ENCODE measurements at places on chromosomes 11 and 22.

- no peaks in the 10 kb centered on the region for H3K36me3 ChIP-seq
- no peak overlapping the region for H3K27ac ChIP-seq
- H3K4me3 ChIP-seq = no peak overlapping the region
- DNase-seq = peak; percentile 64
- no peaks in the 10 kb centered on the region for H3K4me1 ChIP-seq
Measured at GRCh38 chr22:43388420-43388851, 23.4 kb upstream of the MPPED1 start.

DNA sequence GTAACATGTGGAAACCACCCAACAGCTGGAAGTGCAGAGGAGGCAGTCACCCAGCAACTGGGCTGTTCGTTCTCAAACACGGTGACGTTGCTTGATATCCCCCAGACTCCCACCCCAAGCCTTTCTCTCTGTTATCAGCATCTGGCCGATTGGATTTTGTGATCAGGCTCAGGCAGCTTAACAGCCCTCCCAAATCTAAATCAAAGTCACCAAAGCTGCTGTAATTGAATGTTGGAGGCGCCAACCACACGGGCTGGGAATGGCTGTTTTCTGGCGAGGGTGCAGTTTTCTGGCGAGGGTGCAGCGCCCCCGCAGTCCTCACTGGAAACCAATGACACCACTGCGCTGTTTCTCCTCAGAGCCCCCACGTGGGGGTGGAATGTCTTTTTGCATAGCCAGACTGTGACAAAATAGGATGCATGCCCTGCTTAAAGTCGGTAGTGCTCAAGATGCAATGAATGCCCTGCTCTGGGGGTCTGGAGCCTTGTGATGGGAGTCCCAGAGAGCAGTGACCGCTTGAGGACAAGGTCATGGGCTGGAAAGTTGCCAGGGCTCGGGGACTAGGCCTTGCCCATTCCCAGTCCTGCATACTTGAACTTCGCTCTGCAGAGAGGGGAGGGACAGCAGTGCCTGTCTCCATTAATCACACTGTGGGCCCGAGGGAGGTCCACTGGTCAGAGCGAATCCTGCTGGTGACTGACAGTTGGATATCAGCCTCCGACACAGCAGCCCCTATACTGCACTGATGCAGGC is 105.3 kb downstream of the MORC2 start:
- H3K27me3 ChIP-seq = no peaks in the 10 kb centered on the region
- no peak for DNase-seq
- no peak overlapping the region for H3K4me3 ChIP-seq
- H3K27ac ChIP-seq = no peak overlapping the region
- H3K36me3 ChIP-seq = no peaks in the 10 kb centered on the region

GRCh38 chr11:18144243-18144642 is 11.9 kb downstream of the MRGPRX3 start:
- no peaks in the 10 kb centered on the region for H3K27me3 ChIP-seq
- no peak for DNase-seq
- H3K4me1 ChIP-seq = no peaks in the 10 kb centered on the region

DNA sequence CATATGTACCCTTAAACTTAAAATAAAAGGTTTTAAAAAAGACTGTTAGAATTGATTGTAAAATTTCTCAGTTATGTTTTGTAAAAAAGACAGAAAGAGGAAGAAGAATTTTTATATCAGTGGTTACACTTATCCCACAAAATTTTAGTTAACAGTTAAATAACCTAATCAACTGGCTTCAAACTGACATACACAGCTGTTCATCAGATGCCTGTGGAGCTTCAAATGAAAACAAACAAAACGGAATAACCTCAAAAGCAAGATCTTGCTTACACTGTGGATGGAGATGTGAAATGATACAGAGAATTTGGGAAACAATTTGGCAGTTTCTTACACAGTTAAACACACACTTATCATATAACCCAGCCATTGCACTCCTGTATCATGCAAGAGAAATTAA is 521.0 kb downstream of the ETS1 start:
- H3K27me3 ChIP-seq = no peaks in the 10 kb centered on the region
- no peaks in the 10 kb centered on the region for H3K4me1 ChIP-seq
- DNase-seq = no peak
- H3K27ac ChIP-seq = no peak overlapping the region

DNA sequence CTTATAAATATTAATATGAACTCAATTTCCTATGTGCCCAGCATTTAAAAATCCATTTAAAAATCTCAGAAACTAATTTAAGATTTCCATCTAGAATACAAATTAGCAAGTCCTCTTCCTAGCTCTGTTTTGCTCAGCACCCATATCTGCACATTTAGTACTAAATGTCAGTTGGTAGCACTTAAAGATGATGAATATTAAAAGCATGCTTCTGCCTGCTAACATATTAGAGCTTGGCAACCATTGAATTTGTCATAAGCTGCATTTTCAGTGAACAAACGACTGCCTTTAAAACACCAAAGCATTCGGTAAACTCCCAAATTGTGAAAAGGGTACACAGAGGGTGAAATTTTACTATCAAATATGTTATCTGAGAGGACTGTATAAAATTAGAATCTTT is 177.7 kb downstream of the CADM1 start:
- no peak overlapping the region for H3K27ac ChIP-seq
- DNase-seq = no peak
- no peaks in the 10 kb centered on the region for H3K36me3 ChIP-seq
- H3K27me3 ChIP-seq = no peaks in the 10 kb centered on the region
- H3K4me3 ChIP-seq = no peak overlapping the region

All from uterus (tissue), 4 donors.